ENCODE measurements at places on chromosomes 2 and 18. TPM values are rescaled to one million over a fixed set of nuclear protein-coding genes. Genes with fewer than 3 reads are reported as not detected.

- no peaks in the 10 kb centered on the region for H3K36me3 ChIP-seq
- no peak overlapping the region for H3K27ac ChIP-seq
- no peak for DNase-seq
- no peak overlapping the region for H3K4me3 ChIP-seq
These were observed 234.8 kb downstream of the ALPK2 start for GRCh38 chr18:58394046-58394445.

- no peaks in the 10 kb centered on the region for H3K36me3 ChIP-seq
- DNase-seq: no peak
- H3K27me3 ChIP-seq: no peaks in the 10 kb centered on the region
- H3K4me3 ChIP-seq: no peak overlapping the region
- H3K27ac ChIP-seq: no peak overlapping the region
These were observed 186.0 kb downstream of the ZNF385B start for GRCh38 chr2:179675435-179675834.

- H3K27me3 ChIP-seq: no peaks in the 10 kb centered on the region
- DNase-seq: no peak
- no peak overlapping the region for H3K27ac ChIP-seq
- H3K4me3 ChIP-seq: no peak overlapping the region
These were observed 24.3 kb downstream of the DIS3L2 start for GRCh38 chr2:231985823-231986261.

GRCh38 chr18:44411976-44412375 is 268.7 kb upstream of the SETBP1 start:
- H3K36me3 ChIP-seq: no peaks in the 10 kb centered on the region
- H3K4me1 ChIP-seq: no peaks in the 10 kb centered on the region
- no peak overlapping the region for H3K4me3 ChIP-seq

- no peak overlapping the region for H3K27ac ChIP-seq
- H3K27me3 ChIP-seq: no peaks in the 10 kb centered on the region
- no peak overlapping the region for H3K4me3 ChIP-seq
These were observed 1.4 kb downstream of the CIB4 start for GRCh38 chr2:26639685-26640243.

- H3K4me1 ChIP-seq: peaks cover 3% of the 10 kb centered on the region
- H3K27me3 ChIP-seq: no peaks in the 10 kb centered on the region
- H3K27ac ChIP-seq: no peak overlapping the region
- DNase-seq: no peak
- H3K36me3 ChIP-seq: no peaks in the 10 kb centered on the region
- H3K4me3 ChIP-seq: no peak overlapping the region
These were observed 22.7 kb downstream of the MPPE1 start for GRCh38 chr18:11885278-11885947.

- peaks cover 55% of the 10 kb centered on the region for H3K4me1 ChIP-seq
- no peaks in the 10 kb centered on the region for H3K36me3 ChIP-seq
- H3K4me3 ChIP-seq: peak within 1 kb of the TSS; percentile 64
- H3K27me3 ChIP-seq: no peaks in the 10 kb centered on the region
These were observed at the start of gene BAZ2B for GRCh38 chr2:159616286-159616701. Gene BAZ2B (minus strand): TSS chr2:159616548. CDS start chr2:159478719, 137,829 bp downstream.

The CTLA4 gene
- not detected for total RNA-seq

- no peaks in the 10 kb centered on the region for H3K36me3 ChIP-seq
- no peak overlapping the region for H3K27ac ChIP-seq
- H3K4me1 ChIP-seq: no peaks in the 10 kb centered on the region
- H3K4me3 ChIP-seq: no peak overlapping the region
- no peak for DNase-seq
These were observed 151.0 kb upstream of the GATA6 start for GRCh38 chr18:22018366-22018765.

The INHBB gene
- total RNA-seq: 24.3 TPM

DNA sequence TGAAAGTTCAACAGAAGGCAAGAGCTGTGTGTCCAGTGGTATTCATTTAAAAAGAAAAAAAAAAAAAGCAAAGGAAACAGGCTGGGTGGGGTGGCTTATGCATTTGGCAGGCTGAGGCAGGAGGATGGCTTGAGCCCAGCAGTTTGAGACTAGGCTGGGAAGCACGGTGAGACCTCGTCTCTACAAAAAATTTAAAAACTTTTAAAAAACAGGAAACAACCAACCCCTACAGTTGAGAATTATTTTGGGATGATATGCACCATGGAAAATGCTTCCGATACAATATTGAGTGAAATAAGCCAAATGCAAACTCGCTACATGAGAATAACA is 31.2 kb downstream of the PTPN18 start:
- no peaks in the 10 kb centered on the region for H3K27me3 ChIP-seq
- peak overlapping the region; percentile 75 for H3K27ac ChIP-seq
- no peak for DNase-seq
- no peak overlapping the region for H3K4me3 ChIP-seq
- H3K4me1 ChIP-seq: no peaks in the 10 kb centered on the region

The PECR gene
- 12.7 TPM for total RNA-seq

DNA sequence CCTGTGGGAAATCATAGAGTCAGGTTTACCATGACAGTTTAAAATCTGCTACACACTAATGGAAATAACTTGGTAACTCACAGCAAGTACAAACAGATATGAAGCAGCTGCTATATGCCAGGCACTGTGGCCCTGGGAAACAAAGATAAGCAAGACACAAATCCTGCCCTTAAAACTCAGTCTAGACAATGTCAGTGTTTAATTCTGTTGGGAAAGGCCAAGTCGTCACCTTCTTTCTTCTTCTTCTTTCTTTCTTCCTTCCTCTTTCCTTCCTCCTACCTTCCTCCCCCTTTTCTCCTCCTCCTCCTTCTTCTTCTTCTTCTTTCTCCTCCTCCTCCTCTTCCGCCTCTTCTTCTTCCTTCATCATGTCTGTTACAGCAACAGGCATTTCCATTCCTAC is 26.8 kb downstream of the PLEK start:
- no peaks in the 10 kb centered on the region for H3K36me3 ChIP-seq
- H3K27ac ChIP-seq: no peak overlapping the region
- H3K27me3 ChIP-seq: no peaks in the 10 kb centered on the region

DNA sequence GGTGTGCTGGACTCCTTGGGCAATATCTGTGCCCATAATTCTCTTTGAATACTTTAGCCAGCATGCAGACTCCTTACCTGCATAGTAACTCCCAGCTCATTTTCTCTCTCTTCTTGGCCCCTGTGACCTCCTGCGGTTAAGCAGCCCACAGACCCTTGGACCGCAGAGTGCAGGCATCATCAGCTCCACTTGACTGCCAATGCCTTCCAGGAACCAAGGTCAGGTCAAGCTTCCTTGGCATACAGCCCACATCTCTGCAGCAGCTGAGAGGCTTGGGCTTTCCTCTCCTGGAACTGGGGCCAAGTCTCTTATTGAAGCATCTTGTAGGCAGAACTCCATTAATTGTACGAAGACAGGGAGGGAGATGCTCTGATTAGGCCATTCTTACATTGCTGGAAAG is 130.1 kb upstream of the PIEZO2 start:
- no peak overlapping the region for H3K4me3 ChIP-seq
- no peak for DNase-seq
- no peak overlapping the region for H3K27ac ChIP-seq
- no peaks in the 10 kb centered on the region for H3K36me3 ChIP-seq

The SH3RF3 gene
- total RNA-seq: 7.4 TPM

- DNase-seq: no peak
- no peak overlapping the region for H3K27ac ChIP-seq
- no peak overlapping the region for H3K4me3 ChIP-seq
- no peaks in the 10 kb centered on the region for H3K27me3 ChIP-seq
- no peaks in the 10 kb centered on the region for H3K4me1 ChIP-seq
These were observed 127.3 kb downstream of the UPP2 start for GRCh38 chr2:158228943-158229508.

The GATA6 gene
- total RNA-seq: 4.2 TPM

DNA sequence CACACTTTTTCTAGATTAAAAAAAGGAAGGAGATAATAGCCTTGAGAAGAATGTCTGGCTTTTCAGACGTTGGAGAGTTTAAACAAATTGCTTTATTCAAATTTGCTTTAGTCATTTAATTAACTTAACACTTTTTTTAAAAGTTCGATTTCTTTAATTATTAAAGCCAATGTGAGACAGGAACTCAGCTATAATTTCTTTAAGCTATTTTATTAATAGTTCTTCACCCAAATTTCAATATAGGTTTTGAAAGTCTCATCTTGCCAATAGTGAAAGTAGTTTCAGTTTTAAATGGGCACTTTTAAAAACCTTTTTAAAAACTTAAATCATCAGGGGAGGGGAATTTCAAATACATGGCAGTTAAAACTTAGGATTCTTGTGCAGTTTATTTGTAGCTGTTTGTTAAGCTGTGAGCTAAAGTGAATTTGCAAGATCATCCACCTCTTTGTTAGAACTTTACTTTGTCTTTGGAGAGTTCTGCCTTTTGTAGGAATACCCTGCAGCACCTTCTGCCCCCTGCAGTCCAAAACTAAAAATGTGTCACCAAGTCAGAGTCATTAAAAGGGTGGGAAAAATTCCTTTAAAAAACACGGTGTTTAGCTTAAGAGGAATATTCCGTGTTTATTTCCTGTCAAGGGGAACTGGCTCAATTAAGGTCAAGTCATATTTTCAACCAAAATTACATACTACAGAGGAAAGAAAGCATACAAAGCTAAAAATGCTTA is 4.6 kb downstream of the TGIF1 start:
- H3K27me3 ChIP-seq: no peaks in the 10 kb centered on the region
- H3K36me3 ChIP-seq: peaks cover 35% of the 10 kb centered on the region
- H3K4me3 ChIP-seq: no peak overlapping the region
- peaks cover 35% of the 10 kb centered on the region for H3K4me1 ChIP-seq

- H3K4me1 ChIP-seq: peaks cover 27% of the 10 kb centered on the region
- H3K36me3 ChIP-seq: no peaks in the 10 kb centered on the region
- peaks cover 6% of the 10 kb centered on the region for H3K27me3 ChIP-seq
- no peak overlapping the region for H3K4me3 ChIP-seq
- no peak overlapping the region for H3K27ac ChIP-seq
These were observed 120.2 kb downstream of the INHBB start for GRCh38 chr2:120465989-120466703.

- no peak overlapping the region for H3K4me3 ChIP-seq
- H3K36me3 ChIP-seq: no peaks in the 10 kb centered on the region
- H3K4me1 ChIP-seq: no peaks in the 10 kb centered on the region
- DNase-seq: no peak
- H3K27ac ChIP-seq: peak overlapping the region; percentile 82
- no peaks in the 10 kb centered on the region for H3K27me3 ChIP-seq
These were observed 161.2 kb upstream of the SIX2 start for GRCh38 chr2:45170191-45171135.

The BOK gene
- total RNA-seq: 61.2 TPM

The RAD51AP2 gene
- not detected for total RNA-seq

DNA sequence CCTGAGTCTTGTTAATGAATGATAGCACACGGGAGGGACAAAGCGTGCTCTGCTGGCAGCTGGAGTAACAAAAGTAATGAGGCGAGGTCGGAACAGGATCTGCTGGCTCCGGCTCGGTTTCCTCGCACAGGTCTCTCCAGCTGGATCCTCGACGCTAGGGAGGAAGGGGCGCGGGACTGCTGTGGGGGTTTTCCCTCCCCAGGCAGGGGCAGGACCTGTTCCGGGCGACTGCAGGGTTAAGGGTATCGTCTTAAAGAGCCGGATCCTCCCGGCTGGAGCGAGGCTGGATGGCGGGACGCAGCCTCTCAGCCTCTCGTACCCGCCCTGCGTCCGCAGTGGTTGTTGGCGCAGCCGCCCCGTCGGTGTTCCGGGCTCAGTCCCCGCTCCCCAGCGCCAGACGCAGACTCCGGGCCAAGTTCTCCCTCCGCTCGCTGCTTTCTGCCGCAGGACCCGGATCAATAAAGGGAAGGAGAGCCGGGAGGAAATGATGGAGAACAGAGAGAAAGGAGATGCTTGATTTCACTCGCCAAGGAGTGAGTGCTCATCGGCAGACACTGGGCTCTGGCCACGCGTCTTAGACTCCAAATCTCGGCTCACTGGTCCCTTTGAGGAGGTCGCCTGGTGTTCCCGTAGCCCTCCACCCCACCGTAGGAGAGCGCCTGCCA is 1.1 kb upstream of the LIPG start:
- H3K36me3 ChIP-seq: no peaks in the 10 kb centered on the region
- no peak overlapping the region for H3K27ac ChIP-seq
- H3K4me3 ChIP-seq: peak overlapping the region; percentile 11
- DNase-seq: no peak
- H3K4me1 ChIP-seq: peaks cover 25% of the 10 kb centered on the region

The CRACDL gene
- 7.2 TPM for total RNA-seq

All from tibial nerve (tissue), 4 donors.